ENCODE measurements at places on chromosomes 7 and 10.

DNA sequence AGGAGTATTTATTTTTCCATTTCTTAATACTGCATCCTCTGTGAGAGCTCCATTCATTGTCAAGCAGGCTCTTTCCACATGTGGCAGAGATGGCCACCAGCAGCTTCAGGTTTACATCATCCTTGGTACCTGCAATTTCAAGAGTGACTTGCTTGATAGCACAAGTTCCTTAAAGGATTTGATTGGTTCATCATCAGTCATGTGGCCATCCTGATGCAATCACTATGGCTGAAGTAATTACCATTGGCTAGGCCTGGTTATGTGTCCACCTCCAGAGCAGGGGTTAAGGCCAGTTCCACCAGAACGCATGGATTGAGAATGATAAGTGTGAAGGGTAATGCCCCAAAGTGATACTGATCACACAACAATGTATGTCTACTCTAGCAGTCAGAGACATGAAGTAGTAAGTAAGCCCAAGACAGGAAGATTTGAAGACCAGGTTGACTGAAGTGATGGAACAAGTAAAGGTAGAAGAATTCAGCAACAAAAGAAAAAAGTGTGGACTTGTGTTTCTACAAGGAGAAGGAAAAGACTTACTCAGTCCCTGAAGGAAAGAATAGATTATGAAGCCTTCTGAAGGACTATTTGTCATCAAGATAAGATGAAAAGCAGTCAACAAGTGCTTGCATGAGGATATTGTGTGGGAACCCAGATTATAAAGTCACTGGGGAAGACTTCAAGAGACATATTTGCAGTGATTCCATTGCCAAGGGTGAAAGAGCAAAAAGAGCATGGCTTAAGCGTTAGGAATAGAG lies 26.4 kb upstream of the PRKAR2B start:
- no peak for DNase-seq

DNA sequence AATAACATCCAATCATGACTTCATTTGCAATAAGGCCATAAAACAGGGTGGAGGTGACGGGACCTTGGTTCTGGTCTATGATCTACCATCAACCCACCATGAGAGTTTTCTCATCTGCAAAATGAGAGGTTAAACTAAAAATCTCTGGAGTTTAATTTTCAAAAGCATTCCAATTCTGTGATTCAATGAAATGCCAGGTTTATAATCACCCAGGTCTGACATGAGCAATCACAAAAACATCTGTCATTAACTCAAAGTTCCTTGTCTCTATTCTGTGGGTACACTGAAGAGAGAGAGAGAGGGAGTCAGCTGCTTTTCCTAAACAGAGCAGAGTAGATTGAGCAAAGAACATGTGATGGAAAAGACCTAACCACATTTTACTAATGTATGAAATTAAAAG lies 75.4 kb downstream of the NUDCD3 start:
- no peak for DNase-seq

- no peak for DNase-seq
Observed at GRCh38 chr10:97943294-97943693, 87.1 kb downstream of the CRTAC1 start.

DNA sequence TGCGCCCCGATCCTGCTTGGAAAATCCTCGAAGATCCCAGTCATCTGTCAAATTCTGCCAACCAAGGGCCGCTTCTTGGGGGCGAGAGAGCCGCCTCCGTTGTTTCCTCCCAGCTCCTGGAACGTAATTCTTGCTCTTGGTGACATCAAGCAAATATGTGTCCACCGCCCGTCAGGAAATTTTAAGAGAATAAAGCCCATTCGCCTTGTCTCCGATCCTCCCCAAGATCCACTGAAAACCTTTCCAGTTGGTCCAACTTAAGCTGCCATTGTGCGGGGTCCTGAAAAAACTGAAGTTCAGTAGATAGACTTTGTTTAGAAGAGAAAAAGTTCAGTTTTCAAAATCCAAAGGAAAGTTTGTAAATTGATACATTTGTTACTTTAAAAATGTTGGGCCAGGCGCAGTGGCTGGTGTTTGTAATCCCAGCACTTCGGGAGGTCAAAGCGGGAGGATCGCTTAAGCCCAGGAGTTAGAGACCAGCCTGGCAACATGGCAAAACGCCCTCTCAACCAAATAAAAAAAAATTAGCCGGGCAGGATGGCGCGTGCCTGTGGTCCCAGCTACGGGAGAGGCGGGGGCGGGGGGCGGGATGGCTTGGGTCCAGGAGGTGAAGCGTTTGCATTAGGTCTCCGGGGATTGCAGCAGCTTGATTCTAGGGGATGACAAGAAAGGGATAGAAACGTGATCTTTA lies 1.0 kb upstream of the ZNF800 start:
- no peak for DNase-seq

DNA sequence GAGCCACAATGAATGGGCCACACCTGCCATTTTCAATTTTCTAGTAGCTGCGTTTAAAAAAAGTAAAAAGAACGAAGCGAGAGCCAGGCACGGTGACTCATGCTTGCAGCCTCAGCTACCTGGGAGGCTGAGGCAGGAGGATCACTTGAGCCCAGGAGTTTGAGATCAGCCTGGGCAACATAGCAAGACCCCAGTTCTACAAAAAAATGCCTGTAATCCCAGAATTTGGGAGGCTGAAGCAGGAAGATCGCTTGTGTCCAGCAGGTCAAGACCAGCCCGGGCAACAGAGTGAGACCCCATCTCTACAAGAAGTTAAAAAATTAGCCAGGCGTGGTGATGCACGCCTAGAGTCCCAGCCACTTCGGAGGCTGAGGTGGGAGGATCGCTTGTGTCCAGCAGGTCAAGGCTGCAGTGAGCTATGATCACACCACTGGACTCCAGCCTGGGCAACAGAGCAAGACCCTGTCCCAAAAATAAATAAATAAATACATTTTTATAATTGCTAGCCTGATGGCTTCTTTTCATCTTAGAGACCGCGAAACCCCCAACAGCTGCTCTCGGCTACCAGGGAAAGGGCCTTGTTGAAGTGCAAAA lies 32.1 kb downstream of the MICALL2 start:
- no peak for DNase-seq

DNA sequence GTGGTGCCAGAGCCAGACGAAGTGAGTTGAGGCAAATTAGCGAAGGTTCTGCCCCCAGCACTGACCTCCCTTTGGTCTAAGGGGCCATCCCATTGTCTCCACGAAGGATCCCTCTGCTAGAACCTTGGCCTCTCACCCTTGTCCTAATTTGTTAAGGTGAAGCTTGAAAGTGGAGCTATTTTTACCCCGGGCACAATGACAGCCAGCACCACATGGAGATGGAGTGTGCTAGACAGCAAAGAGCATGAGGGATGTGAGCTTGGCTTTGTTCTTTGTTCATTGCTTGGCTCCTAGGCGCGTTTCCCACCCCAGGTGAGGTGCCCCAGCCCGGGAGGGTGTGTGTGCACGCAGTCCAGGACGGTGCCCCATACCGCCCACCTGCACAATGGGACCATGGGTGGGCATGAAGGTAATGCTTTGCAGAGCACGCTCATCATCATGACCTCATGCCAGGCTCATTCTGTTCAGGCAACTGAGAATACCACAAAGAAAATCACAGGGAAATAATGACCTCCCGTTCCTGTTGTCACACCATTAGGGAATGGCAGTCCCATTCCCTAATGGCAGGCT lies 361.0 kb upstream of the FZD8 start:
- DNase-seq, result no peak

DNA sequence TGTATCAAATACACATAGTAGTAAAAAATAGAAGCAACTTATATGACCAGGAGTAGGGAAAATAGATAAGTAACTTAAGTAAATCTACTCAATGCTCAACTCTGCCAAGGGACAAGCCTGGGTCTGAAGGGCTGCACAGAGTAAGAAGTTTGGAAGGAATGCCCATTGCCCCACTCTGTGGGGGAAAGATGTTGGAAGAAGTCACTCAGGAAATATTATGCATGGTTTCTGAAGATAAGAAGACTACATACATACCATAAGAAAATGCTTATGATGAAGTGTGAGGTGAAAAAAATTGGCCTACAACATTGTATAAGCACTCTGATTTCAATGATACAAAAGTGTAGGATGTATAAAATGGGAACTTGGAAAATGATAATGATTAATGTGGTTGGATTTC lies 54.0 kb downstream of the LAMB4 start:
- DNase-seq, result no peak

GRCh38 chr7:14806891-14807290 lies 95.7 kb downstream of the DGKB start:
- DNase-seq, result no peak

- DNase-seq, result no peak
Observed at GRCh38 chr10:89431977-89432376, 17.6 kb downstream of the IFIT5 start.

DNA sequence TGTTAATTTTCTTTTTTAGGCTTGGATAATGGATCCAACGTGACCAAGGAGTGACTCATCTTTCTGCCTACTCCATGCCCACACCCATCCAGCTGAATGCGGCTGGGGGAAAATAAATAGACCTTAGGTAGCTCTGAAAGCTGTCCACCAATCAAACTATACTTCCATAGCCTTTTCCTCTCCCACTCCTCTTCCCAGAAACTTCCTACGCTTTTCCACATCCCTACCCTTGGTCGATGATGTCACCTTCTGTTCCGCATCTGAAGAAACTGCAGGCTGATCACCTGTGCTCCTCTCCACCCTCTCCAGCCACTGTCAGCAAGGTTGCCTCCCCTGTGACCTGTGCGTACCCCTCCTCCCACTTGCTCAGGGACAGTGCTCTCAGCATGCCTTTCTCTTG lies 359.8 kb upstream of the KLF6 start:
- DNase-seq, result no peak

DNA sequence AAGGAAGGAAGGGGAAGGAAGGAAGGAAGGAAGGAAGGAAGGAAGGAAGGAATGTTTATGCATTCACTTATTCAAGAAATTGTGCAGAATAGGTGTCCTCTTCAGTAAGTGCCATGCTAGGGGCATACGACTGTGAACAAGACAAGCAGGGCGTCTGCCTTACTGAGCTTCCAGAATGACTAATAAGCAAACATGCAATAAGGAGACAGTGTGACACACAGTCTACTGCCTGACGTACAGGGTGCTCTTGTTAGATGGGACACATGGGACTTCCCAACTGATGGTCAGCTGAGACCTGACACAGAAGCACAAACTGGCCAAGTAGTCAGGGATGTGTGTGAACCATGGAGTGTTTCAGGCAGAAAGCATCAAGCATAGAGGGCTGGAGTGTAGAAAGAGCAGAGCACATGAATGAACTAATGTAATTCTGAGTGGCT lies 18.2 kb downstream of the DNAJC12 start:
- DNase-seq, result no peak

DNA sequence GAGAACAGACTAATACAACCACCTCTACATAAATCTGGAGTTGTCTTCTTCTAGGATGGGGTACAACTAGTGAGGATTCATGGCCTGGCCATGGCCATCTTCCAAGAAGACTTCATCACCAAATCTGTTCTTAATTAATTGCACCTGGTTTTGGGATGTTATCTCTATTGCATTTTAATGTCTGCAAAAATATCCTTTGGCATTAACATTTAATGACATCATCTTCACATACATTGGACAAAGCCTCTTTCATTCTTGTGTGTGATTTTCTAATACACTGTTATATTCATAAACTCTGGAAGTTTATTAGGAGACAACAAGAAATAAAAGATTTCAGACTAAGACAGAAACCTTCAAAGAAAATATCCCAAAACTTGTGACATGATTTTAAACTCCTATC lies 124.2 kb upstream of the ABCB5 start:
- no peak for DNase-seq
